Right lung (tissue), 10 donors: ENCODE measurements at places on chromosomes 2 and 18. TPM values are rescaled to one million over a fixed set of nuclear protein-coding genes. Genes with fewer than 3 reads are reported as not detected.

The GATA6 gene
- polyA plus RNA-seq = 61.5 TPM

DNA sequence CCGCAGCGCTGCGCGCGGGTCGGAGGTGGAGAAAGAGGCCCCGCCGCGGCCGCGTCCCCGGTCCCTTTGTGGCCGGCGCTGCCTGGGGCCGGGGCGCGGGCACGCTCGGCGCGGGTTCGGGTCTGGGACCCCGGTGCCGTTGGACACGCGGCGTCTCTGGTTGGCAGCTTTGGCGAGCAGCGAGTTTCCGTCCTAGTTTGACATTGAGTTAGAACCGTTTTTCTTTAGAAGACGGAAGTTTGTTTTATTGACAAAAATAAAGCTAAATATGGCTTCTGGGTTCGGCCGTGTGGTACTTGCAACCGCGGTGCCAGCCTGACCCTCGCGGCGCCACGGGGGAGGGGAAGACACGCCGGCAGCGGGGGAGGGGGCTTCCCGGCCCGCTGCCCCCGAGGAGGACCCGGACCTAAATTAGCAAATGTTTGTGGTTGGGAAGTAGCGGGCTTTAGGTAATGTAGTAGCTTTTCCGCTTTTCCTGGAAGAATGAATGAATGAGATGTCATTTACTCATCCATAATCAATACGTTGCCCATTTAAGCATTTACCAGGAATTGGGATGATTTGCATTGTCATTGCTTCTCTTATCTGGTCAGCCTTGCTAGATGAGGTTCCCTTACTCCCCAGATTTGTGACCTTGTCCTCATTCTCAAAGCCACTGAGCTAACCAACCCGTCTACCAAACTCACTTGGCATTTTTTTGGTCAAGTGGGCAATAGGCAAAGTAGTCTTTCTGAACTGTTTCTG, 530 bp downstream of the GALNT1 start:
- DNase-seq = no peak

GRCh38 chr2:110828330-110828729, 96.0 kb downstream of the ACOXL start:
- no peak for DNase-seq

GRCh38 chr18:80145196-80145804, 36.2 kb downstream of the ADNP2 start:
- no peak for DNase-seq

GRCh38 chr2:30915486-30915885, 108.2 kb upstream of the CAPN13 start:
- no peak for DNase-seq

DNA sequence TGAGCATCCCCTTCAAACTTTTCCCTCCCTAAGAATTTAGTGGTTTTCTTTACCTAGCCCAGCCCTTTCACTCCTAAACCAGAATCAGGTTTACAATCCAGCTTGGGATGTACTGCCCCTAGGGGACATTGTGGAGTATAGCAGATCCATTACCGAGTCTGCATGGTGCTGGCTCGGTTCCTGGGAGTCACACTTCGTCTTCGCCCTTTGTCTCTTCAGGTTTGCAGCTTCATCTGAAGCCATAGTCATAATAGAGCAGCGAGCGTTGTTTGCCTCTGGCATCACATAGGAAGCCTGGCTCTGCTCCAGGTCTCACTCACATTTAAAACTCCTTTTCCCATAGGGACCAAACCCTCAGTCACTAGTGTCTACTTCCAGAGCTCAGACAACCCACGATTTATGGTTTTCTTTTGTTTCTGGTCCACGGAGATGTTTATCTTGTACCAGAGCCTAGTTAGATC, 16.8 kb upstream of the LYPD6 start:
- peak; percentile 61 for DNase-seq

DNA sequence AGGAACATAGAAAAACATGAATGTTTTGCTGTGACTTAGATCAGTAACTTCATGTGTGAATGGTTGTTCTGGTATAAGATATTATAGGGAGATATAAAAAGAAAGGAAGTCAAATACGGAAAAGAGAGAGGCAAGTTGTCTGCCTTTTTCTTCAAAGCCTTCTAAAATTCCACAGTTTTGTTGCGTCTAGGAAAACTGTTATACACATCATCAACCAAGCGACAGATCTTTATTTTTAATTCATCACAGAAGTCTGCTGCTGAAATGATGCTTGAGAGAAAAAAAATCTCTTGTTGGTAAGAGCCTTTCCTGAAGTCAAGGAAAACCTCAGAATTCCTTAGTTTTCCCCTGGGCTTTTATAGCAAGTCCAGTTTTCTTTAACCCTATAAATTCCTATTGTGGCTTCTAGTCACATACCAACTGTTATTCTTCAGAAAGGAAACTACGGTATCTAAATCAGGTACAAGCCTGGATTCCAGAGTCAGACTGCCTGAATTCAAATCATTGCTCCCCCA, 36.3 kb upstream of the TANC1 start:
- no peak for DNase-seq
